Mononuclear cell (primary cell): ENCODE measurements at places on chromosomes 13 and 19. TPM values are rescaled to one million over a fixed set of nuclear protein-coding genes. Genes with fewer than 3 reads are reported as not detected.

The MYH14 gene
- not detected for total RNA-seq

The ADPRHL1 gene
- total RNA-seq: 0.52 TPM

The CYP2A6 gene
- not detected for total RNA-seq

The TLE6 gene
- total RNA-seq: not detected

The ENOX1 gene
- under 0.01 TPM for total RNA-seq

The CEP89 gene
- 2.2 TPM for total RNA-seq

The C1QTNF9B gene
- not detected for total RNA-seq

The TRAPPC2B gene
- 10.9 TPM for total RNA-seq

The LGALS14 gene
- 0.31 TPM for total RNA-seq

The ZNF442 gene
- total RNA-seq: 1.0 TPM

The CFAP97D2 gene
- 0.94 TPM for total RNA-seq

The GRIN2D gene
- total RNA-seq: 0.10 TPM

The LILRB5 gene
- 0.10 TPM for total RNA-seq

The MATK gene
- 31.6 TPM for total RNA-seq

The SPTBN4 gene
- under 0.01 TPM for total RNA-seq

The IL4I1 gene
- total RNA-seq: 2.0 TPM

The CAPN12 gene
- 1.8 TPM for total RNA-seq

The NOTCH3 gene
- 0.31 TPM for total RNA-seq

The CLEC4M gene
- not detected for total RNA-seq

The LAIR2 gene
- total RNA-seq: 2.8 TPM

The KIR3DL2 gene
- 0.84 TPM for total RNA-seq

The ZNF823 gene
- 4.4 TPM for total RNA-seq

The ATP8A2 gene
- total RNA-seq: 0.21 TPM

The ZNF780B gene
- total RNA-seq: 10.4 TPM

The PABPC3 gene
- 0.84 TPM for total RNA-seq

The CHST8 gene
- total RNA-seq: 0.84 TPM
